ENCODE measurements at places on chromosomes 4 and X.

GRCh38 chrX:44104699-44105098 is 131.5 kb upstream of the NDP start:
- DNase-seq = no peak

DNA sequence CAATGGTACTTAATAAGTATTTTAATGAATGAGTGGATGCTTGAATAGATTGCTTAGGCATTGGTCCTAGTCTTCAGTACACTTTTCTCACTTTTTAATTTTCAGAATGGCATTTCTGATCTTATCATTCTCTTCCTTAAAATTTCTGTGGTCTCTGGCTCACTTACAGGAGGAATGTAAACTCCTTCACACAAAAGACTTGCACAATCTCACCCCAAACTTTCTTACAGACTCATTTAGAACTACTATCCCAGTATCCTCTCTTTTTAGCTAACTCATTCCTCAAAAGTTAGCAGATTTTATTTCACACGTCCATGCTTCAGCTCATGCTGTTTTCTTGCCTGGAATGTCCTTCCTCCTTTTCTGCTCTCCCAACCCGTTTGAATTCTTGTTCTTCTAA is 350.1 kb downstream of the GRXCR1 start:
- DNase-seq = no peak

- DNase-seq = peak; percentile 7
These were observed 41.4 kb upstream of the NDST4 start for GRCh38 chr4:115154826-115155225.

DNA sequence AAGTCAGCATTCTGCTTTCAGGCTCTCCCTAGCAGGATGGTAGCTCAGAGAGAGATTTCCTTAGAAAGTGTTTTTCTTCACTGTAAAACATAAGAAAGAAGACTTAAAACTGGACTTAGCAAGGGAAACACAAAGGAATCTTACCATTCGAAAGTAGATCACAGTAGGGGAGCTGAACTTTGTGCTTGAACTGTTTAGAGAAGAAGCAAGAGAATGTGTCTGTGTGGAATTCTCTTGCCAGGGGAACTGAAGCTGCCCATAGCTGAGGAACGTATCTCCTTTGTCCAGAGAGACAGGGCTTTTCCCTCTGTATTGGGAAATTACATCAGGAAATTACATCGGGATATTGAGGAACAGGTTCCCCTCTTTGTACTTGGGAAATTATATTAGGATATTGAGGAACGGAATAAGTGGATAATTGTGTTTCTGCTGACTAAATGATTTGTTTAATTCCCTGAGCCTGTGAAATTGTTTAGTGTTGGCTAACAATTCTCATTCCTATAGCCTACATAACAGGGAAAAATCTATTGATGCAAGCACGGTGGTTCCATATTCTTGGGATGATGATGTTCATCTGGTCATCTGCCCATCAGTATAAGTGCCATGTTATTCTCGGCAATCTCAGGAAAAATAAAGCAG is 21.2 kb downstream of the SRD5A3 start:
- no peak for DNase-seq

GRCh38 chr4:2412534-2412884 is 5.9 kb downstream of the ZFYVE28 start:
- peak; percentile 89 for DNase-seq

GRCh38 chrX:153456161-153456560 is 10.3 kb upstream of the TREX2 start:
- DNase-seq = no peak

DNA sequence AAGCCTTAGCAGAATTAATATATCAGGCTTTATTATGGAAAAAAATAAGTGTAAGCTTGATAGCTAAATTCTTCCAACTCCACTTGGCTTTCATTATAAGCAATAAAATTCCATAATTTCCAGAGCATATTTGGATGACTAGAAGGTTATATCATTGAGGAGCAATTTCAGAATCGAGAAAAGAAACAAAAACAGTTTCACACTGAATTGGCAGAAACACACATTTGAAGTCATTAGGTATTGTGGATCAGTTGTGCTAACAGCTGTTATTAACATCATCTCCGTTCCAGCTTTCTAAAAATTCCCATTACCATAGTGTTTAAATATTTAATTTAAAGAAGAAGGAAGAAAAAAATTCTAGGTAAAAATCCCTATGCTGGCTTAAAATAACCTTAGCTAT is 92.6 kb downstream of the ANTXR2 start:
- no peak for DNase-seq

- DNase-seq = no peak
These were observed 189.2 kb downstream of the PPP3CA start for GRCh38 chr4:101158134-101158482.

GRCh38 chr4:98298022-98298421 is 36.8 kb downstream of the RAP1GDS1 start:
- DNase-seq = no peak

DNA sequence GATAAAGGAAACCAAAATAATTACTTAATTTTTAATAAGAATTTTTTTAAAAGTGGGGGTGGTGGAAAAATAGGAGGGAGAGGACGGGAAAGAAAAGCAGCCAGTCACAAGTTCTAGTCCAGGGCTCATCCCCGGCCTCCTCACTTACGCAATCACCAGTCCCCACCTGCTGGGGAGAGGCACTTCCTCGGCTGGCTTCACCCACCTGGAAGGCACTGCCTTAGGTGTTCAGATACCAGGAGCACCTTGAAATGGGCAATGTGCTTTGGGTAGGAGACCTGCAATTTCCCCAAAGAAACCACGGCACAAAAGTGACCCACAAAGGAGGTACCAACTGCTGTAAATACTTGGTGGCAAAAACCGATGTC is 23.8 kb downstream of the AFAP1 start:
- no peak for DNase-seq

- no peak for DNase-seq
These were observed 34.9 kb downstream of the ELF2 start for GRCh38 chr4:139142087-139142486.

DNA sequence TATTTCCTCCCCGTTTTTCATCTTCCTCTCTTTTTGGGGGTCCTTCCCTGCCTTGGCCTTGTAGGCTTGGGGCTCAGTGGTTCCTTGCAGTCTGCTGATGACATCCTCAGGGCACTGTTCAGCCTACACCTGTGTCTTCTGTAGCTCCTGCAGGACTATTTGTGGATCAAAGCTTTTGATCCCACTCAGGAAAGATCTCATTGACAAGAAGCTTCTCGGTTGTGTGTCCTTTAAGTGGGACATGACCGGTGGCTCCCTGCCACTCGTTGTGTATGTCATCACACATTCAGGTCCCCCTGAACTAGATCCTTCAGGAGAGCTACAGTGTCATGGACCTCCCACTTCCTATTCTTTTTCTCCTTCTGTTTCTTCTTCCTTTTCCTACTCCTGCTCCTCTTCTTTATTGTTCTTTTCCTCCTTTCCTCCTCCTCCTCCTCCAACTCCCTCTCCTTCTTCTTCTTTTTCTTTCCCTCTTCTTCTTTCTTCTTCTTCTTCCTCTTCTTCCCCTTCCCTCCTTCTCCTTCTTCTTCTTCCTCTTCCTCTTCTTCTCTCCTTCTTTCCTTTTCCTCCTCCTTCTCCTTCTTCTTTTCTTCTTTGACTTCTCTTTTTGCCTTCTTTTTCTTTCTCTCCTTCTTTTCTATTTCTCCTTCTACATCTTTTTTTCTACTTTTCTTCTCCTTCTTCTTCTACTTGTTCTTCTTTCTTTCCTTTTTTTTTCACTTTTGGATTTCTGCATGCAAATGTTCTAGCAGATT is 67.8 kb downstream of the NBDY start:
- no peak for DNase-seq

- no peak for DNase-seq
These were observed 46.7 kb downstream of the CXCL13 start for GRCh38 chr4:77652237-77652897.

DNA sequence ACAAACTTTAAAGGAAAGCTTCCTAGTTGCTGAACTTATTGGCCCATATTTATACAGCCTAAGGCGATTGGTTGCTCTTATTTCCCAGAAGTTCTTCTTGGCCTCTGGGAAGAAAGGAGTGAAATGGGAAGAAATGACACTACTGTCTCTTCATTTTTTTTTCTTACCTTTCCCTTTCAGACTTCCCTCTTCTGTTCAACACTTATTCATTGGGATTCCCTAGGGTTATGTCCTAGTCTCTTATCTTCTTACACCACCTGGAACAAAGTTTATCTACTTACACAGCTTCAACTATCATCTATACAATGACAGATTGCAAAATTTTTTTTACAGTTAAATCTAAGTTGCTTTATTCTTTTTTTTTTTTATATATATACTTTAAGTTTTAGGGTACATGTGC is 68.0 kb downstream of the SNX12 start:
- no peak for DNase-seq

- DNase-seq = no peak
These were observed 14.0 kb downstream of the POF1B start for GRCh38 chrX:85365370-85365995.

DNA sequence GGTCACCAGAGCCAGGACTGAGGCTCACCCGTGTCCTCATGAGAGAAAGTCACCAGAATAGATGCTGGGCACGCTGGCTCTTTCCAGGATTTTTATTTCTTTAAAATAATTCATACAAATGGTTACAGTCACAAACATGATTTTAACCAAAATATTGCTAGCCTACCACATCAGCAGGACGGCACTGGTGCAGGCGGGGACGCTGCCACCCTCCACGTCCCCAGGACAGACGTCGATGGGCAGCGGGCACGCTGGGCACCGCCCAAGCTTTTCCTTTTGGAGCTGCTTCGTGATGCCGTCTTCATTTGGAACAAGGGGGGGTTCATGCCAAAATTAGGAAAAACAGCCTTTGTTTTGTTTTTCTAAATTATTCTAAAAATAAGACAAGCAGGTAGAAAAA is 37.6 kb downstream of the CTBP1 start:
- DNase-seq = no peak

DNA sequence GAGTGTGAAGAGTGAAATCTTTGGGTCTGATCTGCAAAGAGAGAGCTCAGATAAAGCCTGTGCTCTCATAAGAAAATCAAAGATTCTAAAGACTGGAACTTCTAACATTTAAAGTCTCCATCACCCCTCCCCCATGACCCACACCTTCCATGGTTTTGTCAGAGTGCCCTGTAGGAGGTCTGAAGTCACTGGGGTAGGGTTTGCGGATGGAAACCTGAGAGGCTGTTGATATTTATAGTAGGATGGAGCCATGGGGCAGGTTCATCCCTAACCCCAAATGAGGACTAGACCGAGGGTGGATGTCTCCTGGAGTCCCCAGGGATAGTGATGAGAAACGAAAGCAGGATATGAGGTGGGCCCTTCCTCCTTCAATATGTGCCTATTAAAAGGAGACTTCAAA is 28.4 kb upstream of the NLGN4X start:
- DNase-seq = no peak

- DNase-seq = no peak
These were observed 1735.1 kb downstream of the PCDH7 start for GRCh38 chr4:32455231-32455630.

DNA sequence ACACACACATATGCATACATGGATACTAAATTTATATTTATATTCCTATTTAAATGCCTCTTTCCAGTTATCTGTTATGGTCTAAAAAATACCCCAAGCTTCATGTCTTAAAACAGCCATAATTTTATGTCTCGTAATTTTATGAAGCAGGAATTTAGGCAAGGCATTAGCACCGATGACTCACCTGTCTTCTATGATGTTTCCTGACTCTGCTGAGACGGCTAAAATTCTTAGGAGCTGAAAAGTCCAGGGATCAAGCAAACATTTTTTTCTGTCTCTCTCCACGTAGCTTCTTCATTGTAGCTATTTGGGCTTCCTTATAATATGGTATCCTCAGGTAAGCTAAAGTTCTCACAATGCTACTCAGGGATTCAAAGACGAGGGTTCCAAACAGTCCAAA is 930.3 kb downstream of the STIM2 start:
- DNase-seq = no peak

- peak; percentile 69 for DNase-seq
These were observed 31.0 kb upstream of the BEX4 start for GRCh38 chrX:103183912-103184311.

DNA sequence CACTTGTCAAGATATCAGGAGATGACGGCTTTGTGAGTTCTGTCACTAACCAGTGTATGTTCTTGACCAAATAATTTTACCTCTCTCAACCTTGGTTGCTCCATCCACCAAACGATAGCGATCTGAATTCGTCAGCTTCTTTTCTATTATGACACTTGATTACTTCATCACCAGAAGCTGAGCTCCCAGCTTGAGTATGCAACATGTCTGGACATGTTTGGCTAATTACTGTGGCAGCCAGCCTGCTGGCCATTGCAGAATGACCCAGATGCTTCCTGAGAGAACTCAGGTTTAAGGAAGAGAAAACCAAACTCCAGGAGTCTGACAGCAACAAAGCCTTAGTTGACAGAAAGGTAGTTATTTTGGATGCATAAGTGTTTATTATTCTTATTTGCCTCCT is 46.4 kb upstream of the PARM1 start:
- DNase-seq = no peak

DNA sequence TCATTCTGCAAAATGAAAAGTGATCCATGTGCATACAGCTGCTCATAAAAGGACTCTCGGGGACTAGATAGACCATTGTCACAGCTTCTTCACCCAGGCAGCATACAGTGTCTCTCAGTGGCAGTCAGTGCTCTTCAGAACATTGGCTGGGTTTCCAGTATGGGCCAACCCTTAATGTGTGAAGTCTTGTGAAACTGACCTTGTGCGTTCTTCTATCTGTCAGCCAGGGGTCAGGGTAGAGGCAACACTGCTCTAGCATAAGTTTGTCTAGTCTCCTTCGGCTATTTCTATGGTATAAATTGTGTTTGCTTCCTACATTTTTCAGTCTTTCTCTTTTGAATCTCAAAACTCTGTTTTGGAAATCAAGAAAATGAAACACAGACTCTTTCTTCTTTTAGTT is 37.0 kb upstream of the SMIM31 start:
- DNase-seq = peak; percentile 1

DNA sequence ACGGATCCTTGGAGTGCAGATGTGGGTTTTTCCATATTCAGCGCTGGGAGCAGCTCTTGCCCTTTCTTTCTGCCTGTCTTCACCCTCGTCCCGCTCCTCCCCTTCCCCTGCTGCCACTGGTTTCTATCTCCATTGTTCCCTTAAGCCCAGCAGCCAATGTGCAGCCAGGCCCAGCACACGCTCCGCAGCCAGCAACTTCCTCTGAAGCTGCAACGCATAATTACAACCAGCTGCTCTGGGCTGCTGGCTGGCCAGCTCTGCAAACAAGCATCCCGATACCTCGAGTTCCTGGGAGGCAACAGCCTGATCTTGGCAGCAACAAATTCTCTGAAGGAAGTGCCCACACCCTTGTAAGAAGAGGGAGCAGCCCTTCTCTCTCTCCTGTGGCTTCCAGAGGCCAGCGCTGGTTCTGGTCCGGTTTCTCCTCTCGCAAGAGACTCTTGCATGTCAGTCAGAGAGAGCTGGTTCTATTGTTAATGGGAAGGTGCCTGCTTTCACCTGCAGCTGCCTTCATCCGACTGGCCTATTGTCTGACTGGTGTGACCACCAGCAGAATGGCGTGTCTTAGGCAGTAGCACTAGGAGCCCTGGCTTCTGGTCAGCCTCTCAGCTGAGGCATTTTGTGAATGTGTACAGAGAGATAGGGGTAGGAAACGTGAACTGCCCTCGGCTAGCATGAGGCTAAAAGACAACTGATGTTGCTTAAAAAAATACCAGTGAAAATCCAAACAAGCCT is 83.8 kb upstream of the MAML3 start:
- peak; percentile 8 for DNase-seq

Measured in SW480 (cell line).